ENCODE measurements at places on chromosomes 7 and 10. TPM values are rescaled to one million over a fixed set of nuclear protein-coding genes. Genes with fewer than 3 reads are reported as not detected.
A peak's percentile ranks its signal among the peaks of the same experiment; 100 is the strongest.

Gene OPN4
- total RNA-seq, result not detected

Gene ANKRD7
- 0.49 TPM for total RNA-seq

Gene SPDYE2B
- not detected for total RNA-seq

Gene LIPM
- total RNA-seq, result 17.1 TPM

Gene SLIT1
- total RNA-seq, result 0.59 TPM

DNA sequence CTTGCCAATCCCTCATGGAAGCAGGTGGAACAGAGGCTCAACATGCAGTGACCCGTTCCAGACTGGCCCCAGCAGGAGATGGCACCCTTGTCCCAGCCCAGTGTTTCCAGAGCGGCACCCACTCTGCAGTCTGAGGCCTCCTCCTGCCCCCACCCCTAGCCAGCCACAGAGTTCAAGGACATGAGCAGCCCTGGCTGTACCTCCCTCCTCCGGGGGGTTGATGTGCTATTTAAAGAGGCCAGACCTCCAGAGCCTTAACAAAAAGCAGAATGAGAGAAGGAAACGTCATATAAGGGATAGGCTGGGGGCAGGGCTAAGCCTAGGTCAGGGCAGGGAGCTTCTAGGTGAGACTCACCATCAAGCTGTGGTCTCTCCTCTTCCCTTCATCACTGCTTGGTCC, 115.7 kb upstream of the NANOS1 start:
- no peak for DNase-seq

GRCh38 chr7:7266257-7266881, 84.0 kb downstream of the C1GALT1 start:
- DNase-seq, result no peak

GRCh38 chr10:126430512-126430911, 42.2 kb upstream of the ADAM12 start:
- no peak for DNase-seq

DNA sequence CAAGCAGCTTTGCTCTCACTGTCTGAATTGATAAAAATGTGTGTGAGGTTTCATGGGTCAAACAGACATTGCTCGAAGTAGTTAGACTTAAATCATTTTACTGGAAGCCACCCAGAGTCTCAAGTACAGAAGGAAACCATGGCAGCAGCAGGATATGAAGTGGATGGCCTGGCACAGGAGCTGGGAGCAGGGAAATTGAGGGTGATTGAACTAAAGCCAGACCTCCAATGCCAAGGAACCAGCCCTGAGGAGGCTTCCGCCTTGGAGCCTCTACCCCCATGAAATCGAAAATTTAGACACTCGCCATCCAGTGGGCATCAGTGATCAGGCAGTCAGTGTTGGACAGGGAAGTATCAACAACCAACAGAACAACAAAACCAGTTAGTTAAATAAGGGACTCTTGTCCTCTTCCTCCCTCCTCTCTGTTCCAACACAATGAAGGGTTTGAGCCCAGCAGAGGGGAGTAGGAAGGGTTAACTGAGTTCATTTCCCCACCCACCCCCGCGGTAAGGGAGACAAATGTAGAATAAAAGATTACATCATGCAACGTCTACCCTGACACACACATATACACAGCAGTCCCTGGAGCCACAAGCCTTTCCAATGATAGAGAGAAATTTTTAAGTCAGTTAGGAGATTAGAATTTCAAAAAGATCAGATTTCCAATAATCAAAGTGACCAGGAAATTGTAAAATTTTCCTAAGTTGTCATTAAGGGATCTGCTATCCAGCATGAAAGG, 156.3 kb downstream of the SLC16A9 start:
- DNase-seq, result no peak

DNA sequence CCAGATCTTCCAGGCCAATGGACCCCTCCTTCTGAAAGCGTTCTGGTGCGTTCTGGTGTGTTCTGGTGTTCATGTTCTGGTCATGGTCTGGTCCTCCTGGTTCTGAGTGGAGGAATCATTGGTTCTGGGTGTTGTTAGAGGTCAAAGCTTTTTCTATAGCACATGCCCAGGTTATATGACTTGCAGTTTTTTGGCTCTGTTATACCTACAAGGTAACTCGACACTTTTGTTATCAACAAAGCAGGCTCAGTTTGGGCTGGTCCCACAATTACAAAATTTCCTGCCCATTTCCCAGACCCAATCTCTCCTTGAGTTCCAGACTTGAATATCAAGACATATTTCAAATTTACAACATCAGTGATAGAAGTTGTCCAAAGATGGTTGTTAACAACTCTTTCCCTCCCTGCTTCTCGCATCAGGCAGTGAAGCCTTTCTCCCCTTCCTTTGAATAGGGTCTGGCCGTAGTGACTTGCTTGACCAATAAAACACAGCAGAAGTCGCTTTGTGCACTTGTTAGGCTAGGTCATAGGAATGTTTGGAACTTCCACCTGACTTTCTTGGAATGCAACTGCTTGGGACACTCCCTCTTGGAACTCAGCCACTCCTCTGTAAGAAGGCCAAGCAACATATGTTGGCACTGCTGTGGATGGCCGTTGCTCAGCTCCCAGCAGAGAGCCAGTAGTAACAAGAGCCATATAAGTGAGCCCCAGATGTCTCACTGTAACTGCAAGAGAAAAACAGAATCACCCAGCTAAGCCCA, 83.1 kb upstream of the STEAP1B start:
- peak; percentile 18 for DNase-seq

DNA sequence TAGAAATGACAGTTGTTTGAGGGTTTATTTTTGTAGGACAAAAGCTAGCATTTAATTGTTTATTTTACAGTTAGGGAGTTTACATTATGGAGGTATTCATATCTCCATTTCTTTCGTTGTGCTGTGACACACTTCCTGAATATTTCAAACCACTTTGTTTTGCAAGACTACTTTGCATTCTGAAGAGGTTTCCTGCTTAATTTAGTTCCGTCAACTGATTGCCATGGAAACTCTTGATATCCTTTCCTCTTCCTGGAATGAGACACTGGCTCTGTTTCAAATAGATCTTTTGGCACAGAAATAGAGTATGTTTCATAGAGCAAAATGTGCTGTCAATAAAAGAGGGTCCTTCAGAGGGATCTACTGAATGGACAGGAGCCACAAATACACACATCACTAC, 159.5 kb upstream of the AGR3 start:
- DNase-seq, result peak; percentile 71

GRCh38 chr10:109937460-109938065, 14.3 kb upstream of the XPNPEP1 start:
- no peak for DNase-seq

DNA sequence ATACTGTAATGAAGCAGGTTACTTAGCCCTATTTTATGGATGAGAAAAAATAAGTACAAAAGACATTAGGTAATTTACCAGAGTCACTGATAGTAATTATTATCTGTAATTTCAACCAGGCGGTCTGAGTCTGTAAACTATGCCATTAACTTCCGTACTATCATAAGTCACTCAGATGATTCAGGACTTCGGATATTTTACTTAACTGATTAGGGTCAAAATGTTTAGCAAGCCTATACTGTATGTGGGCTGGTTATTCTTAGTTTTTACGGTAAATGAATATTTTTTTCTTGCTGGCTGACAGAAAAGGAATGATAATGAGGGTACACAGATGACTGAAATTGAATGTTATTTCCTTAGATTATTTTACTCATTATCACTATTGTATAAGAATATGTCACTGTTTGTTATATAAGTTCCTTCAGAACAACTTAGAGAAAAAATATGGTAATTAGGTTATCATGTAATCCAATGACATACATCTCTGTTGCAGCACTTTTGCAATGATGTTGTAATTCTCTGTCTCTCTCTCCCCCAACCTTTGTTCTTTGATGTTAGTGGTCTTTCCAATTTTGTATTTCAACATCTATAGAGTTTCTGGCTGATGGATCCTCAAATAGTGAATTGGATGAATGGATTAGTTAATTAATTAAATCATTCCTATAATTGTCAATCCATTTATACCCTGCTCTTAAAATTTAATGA, 165.6 kb downstream of the ZEB1 start:
- DNase-seq, result no peak

- no peak for DNase-seq
Observed at GRCh38 chr10:124946945-124947344, 5.0 kb downstream of the ZRANB1 start.

DNA sequence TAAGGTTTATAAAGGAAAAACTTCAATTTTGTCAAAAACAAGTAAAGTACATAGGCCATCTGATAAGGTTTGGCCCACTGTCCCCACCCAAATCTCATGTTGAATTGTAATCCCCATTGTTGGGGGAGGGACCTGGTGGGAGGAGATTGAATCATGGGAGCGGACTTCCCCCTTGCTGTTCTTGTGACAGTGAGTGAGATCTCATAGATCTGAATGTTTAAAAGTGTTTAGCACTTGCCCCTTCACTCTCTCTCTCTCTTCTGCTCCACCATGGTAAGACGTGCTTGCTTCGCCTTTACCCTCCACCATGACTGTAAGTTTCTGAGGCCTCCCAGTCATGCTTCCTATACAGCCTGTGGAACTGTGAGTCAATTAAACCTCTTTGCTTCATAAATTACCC, 18.2 kb downstream of the MRPL32 start:
- no peak for DNase-seq

DNA sequence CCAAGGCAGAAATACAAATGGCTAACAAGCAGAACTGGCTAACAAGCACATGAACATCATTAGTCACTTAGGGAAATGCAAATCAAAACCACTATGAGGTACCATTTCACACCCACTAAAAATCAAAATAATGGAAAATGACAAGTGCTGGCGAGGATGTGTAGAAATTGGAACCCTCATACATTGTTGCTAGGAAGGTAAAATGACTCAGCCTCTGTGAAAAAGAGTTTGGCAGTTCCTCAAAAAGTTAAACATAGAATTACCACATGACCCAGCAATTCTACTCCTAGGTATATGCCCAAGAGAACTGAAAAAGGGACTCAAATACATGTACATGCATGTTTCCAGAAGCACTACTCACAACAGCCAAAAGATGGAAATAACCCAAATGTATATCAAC, 52.8 kb upstream of the ANAPC16 start:
- DNase-seq, result no peak

DNA sequence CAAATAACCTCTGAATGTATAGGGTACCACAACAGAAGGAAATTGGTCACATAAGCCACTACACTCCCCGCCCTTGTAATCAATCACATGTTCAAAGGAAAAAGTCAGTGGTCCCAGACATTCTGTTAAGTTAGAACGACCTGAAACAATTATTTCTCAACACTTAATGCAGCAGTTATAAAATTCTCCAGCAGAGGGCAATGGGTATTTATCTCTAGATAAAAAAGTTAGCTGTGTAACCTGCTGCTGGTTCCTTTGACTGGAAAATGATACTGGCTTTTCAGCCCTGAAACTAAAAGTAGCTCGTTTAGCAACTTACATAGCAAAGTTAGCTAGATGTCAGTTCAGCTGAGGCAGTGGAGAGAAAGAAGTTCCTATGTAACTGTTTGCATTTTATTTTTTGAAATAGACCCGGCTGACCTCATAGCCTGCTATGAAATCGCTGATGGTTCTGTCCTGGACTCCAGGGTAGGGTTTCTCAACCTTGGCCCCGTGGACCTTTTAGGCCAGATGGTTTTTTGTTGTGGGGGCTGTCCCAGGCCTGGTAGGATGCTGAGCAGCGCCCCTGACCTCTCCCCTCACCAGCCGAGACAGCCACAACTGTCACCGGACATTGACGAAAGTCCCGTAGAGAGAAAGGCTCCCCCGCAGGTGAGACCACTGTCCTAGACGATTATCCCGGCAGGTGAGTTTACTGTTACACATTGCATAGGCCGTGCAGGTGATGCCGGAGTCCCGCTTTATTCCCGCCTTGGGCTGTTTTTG, 40.2 kb upstream of the PROSER2 start:
- DNase-seq, result peak; percentile 19

- peak; percentile 34 for DNase-seq
Observed at GRCh38 chr7:112206991-112207592, 597 bp downstream of the ZNF277 start.

DNA sequence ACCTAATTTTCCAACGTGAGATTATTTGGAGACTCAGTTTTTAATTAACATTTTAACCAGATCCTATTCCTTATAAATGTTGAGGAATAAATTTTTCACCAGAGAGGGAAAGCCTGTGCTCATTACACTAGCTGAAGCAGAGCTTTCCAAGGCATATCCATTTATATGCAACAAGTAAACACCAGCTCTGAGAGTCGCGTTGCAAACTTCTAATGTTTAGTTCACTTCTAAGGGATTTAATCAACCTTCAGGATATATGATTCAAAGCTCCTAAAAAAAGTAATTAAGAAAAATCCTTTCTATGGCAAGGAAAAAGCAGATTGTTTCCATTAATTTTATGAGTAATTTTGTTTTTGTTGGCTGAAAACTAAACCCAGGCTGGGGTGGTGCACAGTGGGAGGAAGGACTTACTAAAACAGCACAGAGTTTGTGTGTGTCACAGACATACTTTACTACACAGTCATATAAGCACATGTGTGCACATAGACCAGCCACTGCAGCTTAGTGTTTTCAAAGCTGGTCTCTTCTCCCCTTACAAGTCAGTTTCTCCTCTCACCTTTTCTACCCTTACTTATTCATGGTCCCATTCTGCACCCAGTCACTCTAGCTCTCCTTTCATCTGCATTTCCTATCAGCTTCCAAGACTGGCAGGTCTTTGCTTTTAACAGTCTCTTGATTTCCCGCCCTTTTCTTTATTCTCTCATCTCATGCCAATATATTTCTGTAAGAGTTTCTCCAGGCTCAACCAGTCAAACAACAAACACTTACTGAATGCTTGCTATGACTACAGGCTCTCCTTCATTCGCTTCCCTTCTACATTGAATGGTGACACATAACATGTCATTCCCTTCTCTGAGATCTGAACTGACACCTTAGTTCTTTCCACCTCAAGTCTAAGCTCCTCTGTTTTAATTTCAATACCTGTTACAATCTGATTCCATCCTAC, 81.1 kb upstream of the FZD1 start:
- DNase-seq, result no peak
